MV-4-11 (cell line): ENCODE measurements at places on chromosomes 6 and 20.

GRCh38 chr6:28568515-28569108 lies 42.9 kb downstream of the GPX5 start:
- no peak for DNase-seq

DNA sequence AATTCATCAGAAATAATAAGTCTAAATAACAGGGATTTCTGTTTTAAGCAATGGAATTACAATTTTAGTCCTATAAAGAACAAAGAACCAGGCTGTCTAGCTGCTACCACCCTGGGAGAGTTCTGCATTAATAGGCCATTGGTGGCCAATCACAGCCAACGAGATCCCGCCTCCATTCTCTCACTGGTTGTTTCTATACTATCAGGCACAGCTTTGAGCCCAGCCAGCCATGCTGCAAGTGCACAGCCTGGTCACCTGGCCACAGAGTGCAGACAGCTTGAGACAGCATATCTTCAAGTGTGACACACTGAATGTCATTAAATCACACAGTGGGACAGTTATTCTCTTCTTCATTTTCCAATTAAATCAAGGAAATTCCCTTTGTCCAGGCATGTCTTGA lies 16.1 kb upstream of the RAB22A start:
- DNase-seq, result no peak

DNA sequence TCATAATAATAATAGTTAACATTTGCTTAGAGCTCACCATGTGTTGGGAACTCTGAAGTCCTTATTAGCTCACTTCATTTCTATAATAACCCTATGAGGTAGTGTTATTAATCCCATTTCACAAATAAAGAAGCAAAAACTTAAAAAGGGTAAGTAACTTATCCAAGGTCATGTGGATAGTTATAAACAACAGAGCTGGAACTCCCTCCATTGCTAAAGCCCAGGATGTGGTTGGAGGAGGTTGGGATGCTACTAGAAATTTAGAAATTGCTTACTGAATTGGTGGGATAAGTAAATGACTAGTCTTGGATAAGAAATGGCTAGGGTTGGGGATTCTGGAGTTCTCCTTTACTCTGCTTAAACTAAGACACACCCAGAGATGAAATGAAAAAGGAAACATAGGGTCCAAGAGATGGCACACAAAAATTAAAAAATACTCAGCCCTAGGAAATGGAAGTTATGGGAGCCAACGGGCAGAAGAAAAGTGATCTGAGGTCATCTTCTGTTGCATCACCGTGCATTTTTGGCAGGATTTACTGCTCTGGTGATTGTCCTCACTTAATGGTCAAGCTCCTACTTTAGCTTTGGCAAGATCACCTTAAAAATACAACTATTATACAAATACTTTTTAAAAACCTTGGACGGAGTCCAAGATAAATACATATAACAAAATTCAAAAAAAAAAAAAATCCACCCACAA lies 7.7 kb upstream of the CLIC5 start:
- no peak for DNase-seq

DNA sequence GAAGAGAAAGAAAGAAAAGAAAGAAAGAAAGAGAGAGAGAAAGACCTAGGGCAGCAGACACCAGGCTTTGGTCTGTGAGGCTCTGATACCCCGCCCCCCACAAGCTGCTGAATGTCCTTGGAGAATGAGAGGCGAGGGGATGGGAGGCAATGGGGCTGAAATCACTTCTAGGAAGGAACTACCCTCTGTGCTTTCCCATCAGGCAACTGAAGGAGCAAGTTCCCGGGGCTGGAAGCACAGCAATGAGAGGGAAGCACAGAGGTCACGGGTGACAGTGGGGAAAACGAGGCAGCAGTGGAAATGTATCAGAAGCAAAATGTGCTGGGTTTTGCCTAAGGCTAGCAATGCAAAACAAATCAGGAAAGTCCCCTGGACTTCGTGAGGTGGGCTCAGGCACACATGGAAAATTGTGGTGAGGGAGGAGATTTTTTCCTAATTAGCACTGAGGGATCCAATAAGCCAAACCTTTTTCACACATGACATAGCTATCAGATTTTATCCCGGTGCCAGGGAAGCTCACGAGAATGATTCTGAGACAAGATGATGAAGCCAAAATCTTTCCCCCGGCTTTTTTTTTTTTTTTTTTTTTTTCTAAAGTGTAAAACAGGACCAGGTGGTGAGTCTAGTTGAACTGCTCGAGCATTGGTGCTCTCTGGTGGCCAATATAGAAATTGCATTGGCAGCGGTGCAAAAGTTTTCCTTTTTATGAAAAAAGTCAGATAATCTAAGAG lies 16.8 kb upstream of the ARFGEF2 start:
- peak; percentile 70 for DNase-seq

DNA sequence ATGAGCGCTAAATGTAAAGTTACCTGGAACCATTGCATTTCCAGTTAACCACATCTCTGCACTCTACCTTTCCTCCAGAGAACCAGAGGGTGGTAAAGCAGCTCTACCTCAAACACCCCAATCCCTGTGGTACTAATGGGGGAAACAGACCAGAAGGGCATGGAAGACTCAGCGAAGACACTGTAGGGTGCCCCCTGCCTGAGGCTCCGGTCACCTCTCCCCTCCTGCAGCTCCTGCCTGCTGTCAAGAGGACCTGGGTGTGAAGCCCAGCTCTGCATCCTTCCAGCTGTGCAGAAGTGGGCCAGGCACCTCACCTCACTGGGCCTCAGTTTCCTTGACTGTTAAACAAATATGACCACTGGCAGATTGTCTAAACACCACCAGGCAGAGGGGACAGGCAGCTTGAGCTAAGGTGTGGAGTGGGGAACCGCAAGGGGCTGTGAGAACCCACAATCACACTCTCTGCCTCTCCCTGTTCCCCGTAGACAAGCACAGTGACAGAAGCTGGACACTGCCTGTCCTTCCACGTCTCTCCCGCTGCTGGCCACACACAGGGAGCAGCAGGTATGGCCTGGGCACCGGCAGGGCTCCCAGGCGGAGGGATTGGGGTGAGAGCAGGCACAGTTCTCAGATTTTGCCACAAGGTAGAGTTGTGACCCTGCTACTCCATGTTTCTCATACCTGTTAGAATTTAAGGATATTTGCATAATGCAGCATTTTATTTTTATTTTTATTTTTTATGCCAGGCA lies 9.1 kb upstream of the BPIFA2 start:
- DNase-seq, result no peak

DNA sequence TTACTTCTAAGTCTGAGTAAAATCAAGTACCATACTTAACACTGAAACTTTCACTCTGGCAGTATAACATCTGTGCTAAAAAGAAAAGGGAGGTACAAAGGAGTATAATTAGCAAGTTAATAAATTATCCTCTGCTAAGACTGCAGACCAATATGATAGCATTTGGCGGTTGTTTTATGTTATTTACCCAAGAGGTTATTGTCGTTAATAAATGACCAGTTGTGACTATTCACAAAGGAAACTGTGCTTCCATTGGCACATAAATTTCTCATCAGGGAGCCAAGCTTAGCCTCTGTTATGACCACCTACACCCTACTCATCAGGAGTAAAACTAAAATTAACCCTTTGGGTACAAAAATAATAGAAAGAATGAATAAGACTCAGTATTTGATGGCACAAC lies 86.5 kb downstream of the CRYBG1 start:
- no peak for DNase-seq
